ENCODE measurements at places on chromosomes 4 and X.

DNA sequence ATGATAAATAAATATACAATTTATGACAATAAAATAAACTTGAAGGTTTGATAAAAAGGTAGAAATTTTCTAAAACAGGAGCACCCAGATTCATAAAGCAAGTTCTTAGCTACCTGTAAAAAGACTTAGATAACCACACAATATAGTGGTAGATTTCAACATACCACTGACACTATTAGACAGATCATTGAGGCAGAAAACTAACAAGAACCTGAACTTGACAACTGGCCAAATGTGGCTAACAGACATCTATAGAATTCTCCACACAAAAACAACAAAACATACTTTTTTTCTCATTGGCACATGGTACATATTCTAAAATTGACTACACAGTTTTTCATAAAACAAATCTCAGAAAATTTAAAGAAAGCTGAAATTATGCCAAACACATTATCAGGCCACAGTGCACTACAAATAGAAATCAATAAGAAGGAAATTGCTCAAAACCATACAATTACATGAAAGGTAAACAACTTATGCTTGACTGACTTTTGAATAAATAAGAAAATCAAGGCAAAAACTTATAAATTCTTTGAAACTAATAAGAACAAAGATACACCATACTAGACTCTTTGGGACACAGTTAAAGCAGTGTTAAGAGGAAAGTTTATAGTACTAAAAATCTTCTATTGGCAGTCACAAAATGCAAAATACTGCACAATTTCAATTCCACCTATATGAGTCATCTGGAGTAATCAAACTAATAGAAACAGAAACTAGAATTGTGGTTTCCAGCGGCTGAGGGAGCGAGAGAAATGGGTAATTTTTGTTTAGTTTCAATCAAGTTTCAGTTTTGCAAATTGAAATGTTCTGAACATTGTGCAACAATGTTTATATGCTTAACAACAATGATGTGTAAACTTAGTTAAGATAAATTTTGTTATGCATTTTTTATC is 925.6 kb downstream of the SH3BGRL start:
- H3K4me1 ChIP-seq = no peaks in the 10 kb centered on the region
- H3K4me3 ChIP-seq = no peak overlapping the region
- no peak overlapping the region for H3K27ac ChIP-seq
- no peak for DNase-seq

- no peaks in the 10 kb centered on the region for H3K4me1 ChIP-seq
- no peaks in the 10 kb centered on the region for H3K27me3 ChIP-seq
- no peak overlapping the region for H3K4me3 ChIP-seq
These were observed 16.4 kb downstream of the TMEM154 start for GRCh38 chr4:152663203-152664066.

GRCh38 chrX:12798601-12799000 is 7.4 kb downstream of the PRPS2 start:
- no peak overlapping the region for H3K27ac ChIP-seq
- H3K4me3 ChIP-seq = no peak overlapping the region

GRCh38 chr4:62560858-62561257 is 1360.7 kb downstream of the ADGRL3 start:
- H3K4me3 ChIP-seq = no peak overlapping the region
- no peaks in the 10 kb centered on the region for H3K27me3 ChIP-seq
- no peaks in the 10 kb centered on the region for H3K36me3 ChIP-seq
- no peaks in the 10 kb centered on the region for H3K4me1 ChIP-seq
- no peak overlapping the region for H3K27ac ChIP-seq
- no peak for DNase-seq

GRCh38 chr4:137471461-137471860 is 60.8 kb downstream of the PCDH18 start:
- no peak overlapping the region for H3K4me3 ChIP-seq
- H3K4me1 ChIP-seq = no peaks in the 10 kb centered on the region
- no peak overlapping the region for H3K27ac ChIP-seq
- H3K36me3 ChIP-seq = no peaks in the 10 kb centered on the region
- DNase-seq = no peak

GRCh38 chr4:37604461-37604860 is 81.7 kb downstream of the RELL1 start:
- H3K36me3 ChIP-seq = no peaks in the 10 kb centered on the region
- no peaks in the 10 kb centered on the region for H3K4me1 ChIP-seq
- H3K4me3 ChIP-seq = no peak overlapping the region
- no peak overlapping the region for H3K27ac ChIP-seq
- no peaks in the 10 kb centered on the region for H3K27me3 ChIP-seq

GRCh38 chrX:67718926-67719325 is 175.1 kb downstream of the AR start:
- H3K27ac ChIP-seq = no peak overlapping the region
- H3K36me3 ChIP-seq = no peaks in the 10 kb centered on the region
- no peaks in the 10 kb centered on the region for H3K4me1 ChIP-seq

GRCh38 chr4:16717266-16717970 is 181.0 kb downstream of the LDB2 start:
- H3K27ac ChIP-seq = no peak overlapping the region
- H3K4me1 ChIP-seq = no peaks in the 10 kb centered on the region
- no peaks in the 10 kb centered on the region for H3K36me3 ChIP-seq

DNA sequence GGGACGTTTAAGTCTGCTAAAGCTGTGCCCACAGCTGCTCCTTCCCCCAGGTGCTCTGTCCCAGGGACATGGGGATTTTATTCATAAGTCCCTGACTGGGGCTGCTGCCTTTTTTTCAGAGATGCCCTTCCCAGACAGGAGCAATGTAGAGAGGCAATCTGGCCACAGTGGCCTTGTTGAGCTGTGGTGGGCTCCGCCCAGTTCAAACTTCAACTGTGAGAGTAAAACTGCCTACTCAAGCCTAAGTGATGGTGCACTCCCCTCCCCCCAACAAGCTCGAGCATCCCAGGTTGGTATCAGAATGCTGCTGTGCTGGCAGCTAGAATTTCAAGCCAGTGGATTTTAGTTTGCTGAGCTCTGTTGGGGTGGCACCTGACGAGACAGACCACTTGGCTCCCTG is 1371.4 kb downstream of the ADGRL3 start:
- H3K4me1 ChIP-seq = no peaks in the 10 kb centered on the region
- H3K27me3 ChIP-seq = no peaks in the 10 kb centered on the region
- H3K4me3 ChIP-seq = no peak overlapping the region
- H3K36me3 ChIP-seq = no peaks in the 10 kb centered on the region
- no peak for DNase-seq

DNA sequence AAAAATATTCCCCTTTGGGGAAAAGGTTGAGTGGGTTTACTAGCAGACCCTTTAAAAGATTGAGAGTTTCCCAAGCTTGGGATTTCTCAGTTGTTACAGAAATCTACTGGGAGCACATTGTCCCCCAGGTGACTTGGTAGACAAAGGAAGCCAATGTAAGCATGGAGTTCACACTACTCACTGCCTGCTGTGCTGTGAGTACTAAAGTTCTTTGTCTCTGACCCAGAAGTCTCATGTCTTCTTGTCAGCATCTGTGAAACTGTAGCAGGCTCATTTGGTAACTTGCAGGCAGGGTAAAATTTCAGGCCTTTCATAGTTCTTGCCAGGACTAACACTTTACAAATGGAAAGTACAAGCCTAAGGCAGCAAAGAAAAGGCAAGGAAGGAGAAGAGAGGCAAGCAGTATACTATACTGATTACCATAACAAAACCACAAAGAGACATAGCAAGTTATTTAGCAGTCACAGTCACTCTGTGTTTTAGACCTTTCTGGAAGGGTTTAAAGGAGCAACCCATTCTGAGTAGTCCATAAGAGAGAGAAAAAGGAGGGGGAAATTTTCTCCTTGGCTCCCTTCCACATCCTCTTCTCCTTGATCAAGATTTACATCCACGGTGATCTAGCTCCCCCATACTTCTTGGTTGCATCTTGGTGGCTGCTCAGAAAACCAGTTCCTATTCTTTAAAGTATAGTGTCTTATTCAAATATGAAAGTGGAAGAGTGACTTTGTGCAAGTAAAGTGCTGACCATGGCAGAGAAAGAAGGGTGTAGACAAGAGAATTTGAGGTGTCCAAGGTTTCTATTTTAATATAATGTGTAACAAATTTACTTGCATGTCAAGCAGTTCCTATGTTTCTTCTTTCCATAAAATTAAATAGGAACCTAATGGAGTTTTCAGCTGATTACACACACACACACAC is 160.0 kb upstream of the PDE5A start:
- no peak overlapping the region for H3K4me3 ChIP-seq
- H3K27ac ChIP-seq = no peak overlapping the region
- no peaks in the 10 kb centered on the region for H3K36me3 ChIP-seq
- H3K4me1 ChIP-seq = no peaks in the 10 kb centered on the region
- H3K27me3 ChIP-seq = no peaks in the 10 kb centered on the region

- no peak overlapping the region for H3K27ac ChIP-seq
- no peaks in the 10 kb centered on the region for H3K4me1 ChIP-seq
- no peaks in the 10 kb centered on the region for H3K27me3 ChIP-seq
- no peak for DNase-seq
These were observed 42.1 kb downstream of the SCML1 start for GRCh38 chrX:17779434-17779833.

GRCh38 chr4:84145176-84145575 is 353.9 kb downstream of the NKX6-1 start:
- H3K4me3 ChIP-seq = no peak overlapping the region
- H3K27me3 ChIP-seq = no peaks in the 10 kb centered on the region
- no peaks in the 10 kb centered on the region for H3K36me3 ChIP-seq

DNA sequence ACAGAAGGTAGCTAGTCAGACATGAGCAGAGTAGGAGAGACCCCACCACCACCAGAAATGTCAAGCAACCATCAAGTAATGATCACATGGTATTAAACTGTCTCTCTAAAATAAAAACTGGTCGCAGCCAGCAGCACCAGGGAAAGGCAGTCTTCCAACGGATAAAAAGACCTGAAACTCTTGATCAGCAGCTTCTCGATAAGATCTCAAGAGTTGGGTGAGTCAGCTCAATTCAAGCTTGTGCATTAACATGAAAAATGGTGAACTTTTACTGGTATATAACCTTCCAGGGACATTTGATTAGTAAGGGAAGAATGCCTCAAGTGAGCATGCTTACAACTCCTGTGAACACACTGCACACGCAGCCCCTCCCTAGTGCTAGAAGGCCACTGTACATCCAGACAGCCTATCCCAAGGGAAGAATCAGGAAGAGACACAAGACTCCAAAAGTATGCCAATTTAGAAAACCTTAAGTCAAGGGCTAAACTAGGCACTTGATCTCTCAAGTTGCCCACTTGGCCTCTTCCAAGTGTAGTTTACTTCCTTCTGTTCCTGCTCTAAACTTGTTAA is 270.0 kb upstream of the GNPDA2 start:
- no peaks in the 10 kb centered on the region for H3K4me1 ChIP-seq
- no peak overlapping the region for H3K27ac ChIP-seq
- no peaks in the 10 kb centered on the region for H3K27me3 ChIP-seq
- H3K36me3 ChIP-seq = no peaks in the 10 kb centered on the region

DNA sequence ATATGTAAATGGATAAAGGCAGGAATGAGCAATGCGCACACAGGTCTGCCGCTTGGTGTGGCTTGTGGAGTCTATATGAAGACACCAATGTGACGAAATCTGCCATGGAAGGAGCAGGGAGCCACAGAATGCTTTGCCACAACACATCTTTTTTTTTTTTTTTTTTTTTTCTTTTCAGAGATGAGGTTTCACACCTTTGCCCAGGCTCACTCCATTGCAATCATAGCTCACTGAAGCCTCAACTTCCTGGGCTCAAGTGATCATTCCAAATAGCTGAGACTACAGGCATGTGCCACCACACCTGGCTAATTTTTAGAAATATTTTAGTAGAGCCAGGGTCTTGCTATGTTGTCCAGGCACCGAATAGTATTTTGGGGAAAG is 17.4 kb upstream of the SLC34A2 start:
- no peaks in the 10 kb centered on the region for H3K4me1 ChIP-seq
- DNase-seq = no peak
- no peak overlapping the region for H3K4me3 ChIP-seq
- H3K36me3 ChIP-seq = no peaks in the 10 kb centered on the region
- H3K27ac ChIP-seq = no peak overlapping the region

- H3K36me3 ChIP-seq = no peaks in the 10 kb centered on the region
- no peak for DNase-seq
- H3K4me3 ChIP-seq = no peak overlapping the region
These were observed 2.3 kb downstream of the GRPR start for GRCh38 chrX:16125520-16126149.

- H3K4me3 ChIP-seq = no peak overlapping the region
- H3K4me1 ChIP-seq = no peaks in the 10 kb centered on the region
- no peak for DNase-seq
- no peaks in the 10 kb centered on the region for H3K36me3 ChIP-seq
These were observed 798.7 kb downstream of the PCDH7 start for GRCh38 chr4:31518796-31519250.

- H3K4me1 ChIP-seq = no peaks in the 10 kb centered on the region
- no peaks in the 10 kb centered on the region for H3K36me3 ChIP-seq
- no peak overlapping the region for H3K27ac ChIP-seq
- peak; percentile 85 for DNase-seq
These were observed 30.4 kb downstream of the ELF4 start for GRCh38 chrX:130079824-130080406.

DNA sequence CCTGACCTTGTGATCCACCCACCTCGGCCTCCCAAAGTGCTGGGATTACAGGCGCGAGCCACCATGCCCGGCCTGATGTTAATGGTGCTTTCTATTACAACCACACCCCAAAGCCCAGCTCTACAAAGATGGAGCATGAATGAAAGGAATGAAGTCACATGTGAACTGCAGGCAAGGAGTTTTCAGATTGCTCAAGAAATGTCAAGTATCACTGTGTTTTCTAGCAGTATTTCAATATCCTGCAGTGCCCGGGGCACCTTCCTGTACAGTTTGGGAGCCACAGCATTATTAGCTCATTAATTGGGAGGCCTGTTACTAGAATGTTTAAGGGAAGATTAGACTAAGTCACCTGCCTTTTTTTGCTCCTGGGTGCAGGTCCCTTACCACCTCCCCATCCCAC is 40.1 kb downstream of the PRIMPOL start:
- H3K4me1 ChIP-seq = no peaks in the 10 kb centered on the region
- no peak overlapping the region for H3K4me3 ChIP-seq
- no peak for DNase-seq
- H3K36me3 ChIP-seq = no peaks in the 10 kb centered on the region

GRCh38 chr4:155954939-155955338 is 1.3 kb upstream of the CTSO start:
- no peak overlapping the region for H3K4me3 ChIP-seq
- no peak overlapping the region for H3K27ac ChIP-seq
- H3K27me3 ChIP-seq = no peaks in the 10 kb centered on the region

DNA sequence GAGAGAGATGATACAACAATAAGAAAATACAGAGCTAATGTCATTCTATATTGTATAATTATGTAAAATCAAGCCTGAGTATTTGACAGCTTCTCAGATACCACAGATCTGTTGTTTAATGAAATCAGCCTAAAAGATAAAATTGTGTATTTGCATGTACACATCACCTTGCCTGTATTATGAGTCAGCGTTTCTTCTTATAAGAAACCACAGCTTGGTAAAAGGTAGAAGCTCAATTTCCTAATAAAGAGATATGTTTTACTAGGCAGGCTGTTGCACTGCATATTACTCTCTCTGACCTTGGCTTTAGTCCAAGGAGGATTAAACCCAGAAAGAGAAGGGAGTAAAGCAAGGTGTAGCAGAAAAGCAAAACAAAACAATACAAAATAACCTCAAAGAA is 121.3 kb downstream of the PPARGC1A start:
- H3K4me1 ChIP-seq = no peaks in the 10 kb centered on the region
- DNase-seq = no peak
- H3K27ac ChIP-seq = no peak overlapping the region
- H3K36me3 ChIP-seq = no peaks in the 10 kb centered on the region
- H3K27me3 ChIP-seq = no peaks in the 10 kb centered on the region

GRCh38 chr4:54169176-54169575 is 59.9 kb upstream of the PDGFRA start:
- H3K4me1 ChIP-seq = no peaks in the 10 kb centered on the region
- no peak for DNase-seq
- H3K36me3 ChIP-seq = no peaks in the 10 kb centered on the region
- H3K27me3 ChIP-seq = no peaks in the 10 kb centered on the region
- no peak overlapping the region for H3K4me3 ChIP-seq

- no peaks in the 10 kb centered on the region for H3K4me1 ChIP-seq
- no peaks in the 10 kb centered on the region for H3K27me3 ChIP-seq
- no peak overlapping the region for H3K4me3 ChIP-seq
- no peak for DNase-seq
These were observed 85.3 kb downstream of the ANXA10 start for GRCh38 chr4:168177546-168178149.

Data from adrenal gland (tissue), 19 donors.